ENCODE measurements at places on chromosomes 1 and 21.

- DNase-seq, result no peak
Measured at GRCh38 chr21:44880405-44881197, 7.1 kb upstream of the PTTG1IP start.

DNA sequence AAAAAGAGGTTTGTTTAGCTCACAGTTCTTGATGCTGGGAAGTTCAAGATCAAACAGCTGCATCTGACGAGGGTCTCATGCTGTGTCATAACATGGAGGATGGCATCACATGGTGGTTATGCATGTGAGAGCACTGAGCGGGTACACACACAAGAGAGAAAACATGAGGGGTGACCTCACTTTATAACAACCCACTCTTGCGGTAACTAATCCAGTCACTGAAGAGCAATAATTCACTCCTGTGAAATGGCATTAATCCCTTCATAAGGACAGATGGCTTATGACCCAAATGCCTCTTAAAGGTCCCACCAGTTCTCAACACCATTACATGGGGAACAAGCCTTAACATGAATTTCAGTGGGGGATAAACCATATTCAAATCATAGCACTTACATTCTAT lies 23.2 kb upstream of the CHIT1 start:
- DNase-seq, result no peak

- no peak for DNase-seq
Measured at GRCh38 chr1:229109320-229109761, 161.6 kb upstream of the RAB4A start.

GRCh38 chr1:174077749-174078490 lies 55.8 kb upstream of the RC3H1 start:
- no peak for DNase-seq

DNA sequence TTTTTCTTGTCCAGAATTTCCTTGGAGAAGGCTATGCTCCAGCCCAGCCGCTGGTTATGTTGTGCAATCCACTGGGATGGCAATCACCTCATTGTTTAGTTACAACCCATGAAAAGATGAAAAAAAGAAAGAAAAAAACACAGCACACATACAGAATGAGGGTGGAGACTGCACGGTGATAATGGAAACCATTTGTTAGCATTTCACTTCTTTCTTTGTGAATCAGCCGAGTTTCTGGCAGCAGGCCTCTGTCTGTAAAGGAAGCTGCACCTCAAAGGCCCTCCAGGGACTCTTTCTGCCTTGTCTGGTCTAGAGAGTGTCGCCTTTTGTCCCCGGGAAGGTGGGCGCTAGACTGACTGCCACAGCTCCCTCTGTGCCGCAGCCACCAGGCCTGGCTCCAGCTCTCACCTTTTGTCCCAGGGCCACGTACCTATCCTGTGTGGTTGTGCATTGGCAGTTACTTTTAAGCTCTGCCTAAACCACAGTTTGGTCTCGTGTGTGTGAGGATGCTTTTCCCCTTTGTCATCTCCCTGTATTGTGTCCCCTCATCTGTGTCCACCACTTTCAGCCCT lies 35.6 kb downstream of the NGF start:
- DNase-seq, result no peak

DNA sequence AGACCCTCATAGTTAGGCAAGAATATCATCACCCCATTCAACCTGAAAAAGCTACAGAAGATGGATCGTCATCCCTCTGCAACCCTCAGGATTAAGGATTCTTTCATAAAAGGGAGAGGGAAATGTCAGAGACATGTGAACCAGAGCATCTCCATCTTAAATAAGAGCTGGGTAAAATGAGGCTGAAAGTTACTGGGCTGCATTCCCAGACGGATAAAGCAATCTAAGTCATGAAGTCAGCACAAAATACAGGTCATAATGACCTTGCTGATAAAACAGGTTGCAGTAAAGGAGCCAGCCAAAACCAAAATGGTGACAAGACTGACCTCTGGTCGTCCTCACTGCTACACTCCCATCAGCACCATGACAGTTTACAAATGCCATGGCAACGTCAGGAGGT lies 22.6 kb downstream of the PRDX6 start:
- DNase-seq, result no peak

GRCh38 chr1:151175041-151175741 lies 590 bp downstream of the TMOD4 start:
- no peak for DNase-seq

GRCh38 chr1:30764396-30764795 lies 6.8 kb upstream of the LAPTM5 start:
- no peak for DNase-seq

DNA sequence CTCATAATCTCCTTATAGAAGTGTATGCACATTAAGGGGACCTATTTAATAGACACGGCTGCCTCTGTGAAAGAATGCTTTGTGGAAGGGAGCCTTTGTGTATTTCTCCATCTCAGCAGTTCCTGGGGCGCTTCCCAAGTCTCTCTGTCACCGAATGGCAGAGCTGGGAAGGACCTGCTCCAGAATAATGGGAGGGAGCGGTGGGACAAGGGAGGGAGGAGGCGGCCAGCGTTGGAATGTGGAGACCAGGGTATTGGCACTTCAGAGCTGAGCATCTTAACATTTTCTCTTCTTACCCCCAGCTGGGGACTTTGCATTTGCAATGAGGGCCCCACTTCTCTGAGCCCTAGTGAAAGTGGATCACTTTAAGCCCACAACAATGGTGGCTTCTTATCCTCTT lies 23.9 kb downstream of the CACHD1 start:
- DNase-seq, result no peak

DNA sequence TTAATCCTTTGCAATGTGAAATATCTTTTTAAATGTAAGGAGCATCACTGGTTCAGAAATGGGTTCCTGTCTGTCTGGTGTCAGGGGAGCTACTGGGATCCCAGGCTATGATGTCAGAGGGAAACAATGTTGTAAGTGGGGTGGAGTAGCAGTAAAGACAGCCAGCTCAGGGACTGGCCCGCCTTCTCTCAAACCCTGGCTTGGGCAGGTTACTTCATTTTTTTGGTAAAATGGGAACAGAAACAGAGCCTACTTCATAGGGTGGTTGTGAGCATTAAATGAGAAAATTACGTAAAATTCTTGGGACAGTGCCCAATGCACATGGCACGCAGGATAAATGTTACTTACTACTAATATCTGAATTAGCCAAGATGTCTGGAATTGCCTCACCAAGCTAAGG lies 30.7 kb upstream of the IL20 start:
- no peak for DNase-seq

DNA sequence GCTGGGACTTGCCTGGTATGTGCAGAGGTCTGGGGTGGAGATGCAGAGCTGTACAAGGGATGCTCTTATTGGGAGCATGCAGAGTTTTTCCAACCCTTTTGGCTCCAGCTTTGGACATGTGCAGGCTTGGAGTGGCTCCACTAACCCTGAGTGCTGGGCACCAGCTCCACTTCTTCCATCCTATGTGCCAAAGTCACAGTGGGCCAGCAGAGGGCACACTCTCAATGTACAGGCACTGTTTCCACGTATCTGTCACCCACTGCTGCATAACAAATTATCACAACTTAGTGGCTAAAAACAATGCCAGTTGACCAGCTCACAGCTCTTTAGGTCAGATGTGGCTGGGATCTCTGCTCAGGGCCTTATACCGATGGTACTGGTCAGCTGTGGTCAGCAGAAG lies 631.8 kb downstream of the AJAP1 start:
- peak; percentile 44 for DNase-seq
